ENCODE measurements at places on chromosomes 4 and X.

DNA sequence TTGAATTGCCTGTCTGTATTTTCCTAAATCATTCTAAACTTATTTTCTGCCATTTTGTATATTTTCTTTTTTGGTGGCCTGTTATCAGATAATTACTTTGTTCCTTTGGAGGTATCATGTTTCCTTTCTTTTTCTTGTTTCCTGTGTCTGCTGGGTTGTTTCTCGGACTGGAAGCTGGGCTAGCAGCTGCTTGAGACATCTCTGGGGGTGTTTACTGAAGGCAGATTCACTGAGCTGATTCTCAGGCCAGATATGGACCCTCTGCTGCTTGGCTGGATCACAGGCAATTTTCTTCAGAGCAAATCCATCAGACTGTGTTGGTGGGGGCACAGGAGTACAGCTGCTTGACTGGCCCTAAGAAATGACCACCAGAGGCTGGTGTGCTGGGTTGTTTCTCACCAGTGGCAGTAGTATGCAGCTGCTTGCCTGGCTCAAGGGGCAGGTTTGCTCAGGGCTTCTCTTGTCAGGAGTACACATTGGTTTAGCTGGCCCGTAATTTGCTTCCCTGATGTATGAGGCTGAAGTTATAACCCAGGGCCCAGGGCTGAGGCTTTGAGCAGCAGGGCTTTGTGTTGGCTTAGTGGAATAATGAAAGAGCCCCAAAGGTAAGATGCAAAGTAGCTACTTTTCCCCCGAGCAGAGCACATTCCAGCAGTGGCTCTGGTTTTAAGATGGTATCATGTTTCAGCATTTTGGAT lies 680.6 kb downstream of the TECRL start:
- no peak for DNase-seq

DNA sequence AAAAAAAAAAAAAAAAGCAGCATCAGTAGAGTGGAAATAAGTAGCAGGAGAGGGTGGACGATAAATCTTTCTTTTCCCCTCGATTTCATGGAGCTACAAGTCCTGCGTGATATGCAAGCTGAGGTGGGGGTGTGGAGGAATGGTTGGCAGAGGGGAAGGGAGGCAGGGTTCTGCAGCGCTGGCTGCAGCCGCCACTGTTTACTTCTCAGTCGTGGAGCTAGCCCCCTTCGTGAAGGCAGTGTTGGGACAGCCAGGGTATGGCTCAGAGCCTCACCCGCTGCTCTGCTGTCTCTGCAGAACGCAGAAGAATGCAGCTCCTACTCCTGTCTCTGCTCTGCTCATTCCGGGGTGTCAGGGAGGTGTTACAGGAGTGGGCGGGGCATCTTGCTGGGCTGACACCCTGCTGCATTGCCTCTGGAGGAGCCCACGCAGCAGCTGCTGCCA lies 140.6 kb downstream of the GPM6A start:
- no peak for DNase-seq

GRCh38 chr4:184514121-184514988 lies 40.0 kb upstream of the IRF2 start:
- peak; percentile 83 for DNase-seq

DNA sequence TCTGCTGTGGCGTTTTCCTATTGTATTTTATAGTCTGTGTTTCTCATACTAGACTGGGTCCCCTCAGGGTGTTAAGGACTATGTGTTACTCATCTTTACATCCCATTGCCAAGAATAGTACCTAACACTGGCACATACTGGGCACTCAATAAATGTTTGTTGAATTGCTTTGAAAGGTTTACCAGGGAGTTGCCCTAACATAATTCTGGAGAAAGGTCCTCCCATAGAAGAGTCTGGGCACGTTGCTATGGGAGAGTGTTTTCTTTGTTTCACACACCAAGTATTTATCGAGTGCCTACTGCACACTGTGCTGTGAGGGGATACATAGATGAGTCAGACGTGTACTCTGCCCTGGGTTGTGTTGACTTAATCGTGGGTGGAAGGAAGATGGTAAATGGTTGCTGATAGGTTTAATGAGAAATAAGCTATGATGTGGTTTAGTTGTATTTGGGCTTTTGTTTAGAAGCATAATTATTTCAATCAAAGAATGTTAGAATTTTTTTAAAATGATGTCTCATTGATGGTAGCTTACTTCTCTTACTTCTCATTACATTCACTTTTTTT lies 42.9 kb downstream of the AFF1 start:
- peak; percentile 32 for DNase-seq

- DNase-seq, result no peak
These were observed 46.6 kb upstream of the CDX4 start for GRCh38 chrX:73400136-73400748.

DNA sequence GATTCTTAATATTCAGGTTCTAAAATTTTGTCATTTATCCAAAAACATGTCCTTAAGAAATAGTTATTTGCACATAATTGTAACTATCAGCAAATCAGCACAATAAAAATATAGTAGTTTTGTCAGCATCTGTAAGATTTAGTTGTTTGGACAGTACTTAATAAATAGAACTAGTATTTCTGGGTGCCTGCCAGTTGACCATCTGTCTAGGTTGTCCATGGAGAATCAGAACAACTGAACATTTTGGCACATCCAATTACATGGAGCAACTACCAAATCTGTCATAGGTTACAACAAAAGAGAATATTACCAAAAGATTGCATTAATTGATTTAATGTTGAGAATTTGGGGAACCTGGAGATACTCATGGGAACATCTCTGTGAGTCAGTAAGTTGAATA lies 305.5 kb upstream of the TACR3 start:
- DNase-seq, result no peak

DNA sequence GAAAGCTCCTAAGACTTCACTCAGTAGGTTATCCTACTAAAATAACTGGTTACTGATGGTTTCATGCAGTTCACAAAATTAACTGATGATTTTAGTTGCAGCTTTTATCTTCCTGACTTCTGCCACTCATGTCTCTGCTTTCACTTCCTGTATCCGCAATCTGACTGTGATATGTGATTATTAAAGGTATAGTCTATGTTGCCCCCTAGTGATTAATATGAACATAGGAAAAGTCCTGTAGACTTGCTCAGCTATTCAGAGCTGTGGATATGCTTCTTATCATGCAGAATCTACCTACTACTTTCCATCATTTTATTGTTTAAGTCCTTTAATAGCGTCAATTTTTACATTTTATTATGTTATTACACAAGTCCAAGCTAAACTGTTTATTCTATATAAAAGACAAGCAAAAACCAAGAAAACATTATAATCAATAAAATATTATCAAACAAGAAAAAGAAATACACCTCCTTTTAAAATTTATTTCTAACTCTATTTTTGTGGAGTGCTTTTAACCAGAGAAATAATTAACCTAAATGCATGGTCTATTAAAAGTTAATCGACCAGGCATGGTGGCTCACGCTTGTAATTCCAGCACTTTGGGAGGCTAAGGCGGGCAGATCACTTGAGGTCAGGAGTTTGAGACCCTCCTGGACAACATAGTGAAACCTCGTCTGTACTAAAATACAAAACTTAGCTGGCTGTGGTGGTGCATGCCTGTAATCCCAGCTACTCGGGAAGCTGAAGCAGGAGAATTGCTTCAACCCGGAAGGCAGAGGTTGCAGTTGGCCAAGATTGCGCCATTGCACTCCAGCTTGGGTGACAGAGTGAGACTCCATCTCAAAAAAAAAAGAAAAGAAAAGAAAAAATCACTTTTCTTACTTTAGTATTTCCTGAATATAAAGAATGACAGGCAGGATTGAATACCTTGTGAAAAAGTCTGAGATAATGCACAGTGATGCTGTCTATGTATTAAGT lies 40.4 kb upstream of the TLR2 start:
- DNase-seq, result peak; percentile 66

GRCh38 chr4:147927377-147928137 lies 195.7 kb downstream of the ARHGAP10 start:
- DNase-seq, result no peak

DNA sequence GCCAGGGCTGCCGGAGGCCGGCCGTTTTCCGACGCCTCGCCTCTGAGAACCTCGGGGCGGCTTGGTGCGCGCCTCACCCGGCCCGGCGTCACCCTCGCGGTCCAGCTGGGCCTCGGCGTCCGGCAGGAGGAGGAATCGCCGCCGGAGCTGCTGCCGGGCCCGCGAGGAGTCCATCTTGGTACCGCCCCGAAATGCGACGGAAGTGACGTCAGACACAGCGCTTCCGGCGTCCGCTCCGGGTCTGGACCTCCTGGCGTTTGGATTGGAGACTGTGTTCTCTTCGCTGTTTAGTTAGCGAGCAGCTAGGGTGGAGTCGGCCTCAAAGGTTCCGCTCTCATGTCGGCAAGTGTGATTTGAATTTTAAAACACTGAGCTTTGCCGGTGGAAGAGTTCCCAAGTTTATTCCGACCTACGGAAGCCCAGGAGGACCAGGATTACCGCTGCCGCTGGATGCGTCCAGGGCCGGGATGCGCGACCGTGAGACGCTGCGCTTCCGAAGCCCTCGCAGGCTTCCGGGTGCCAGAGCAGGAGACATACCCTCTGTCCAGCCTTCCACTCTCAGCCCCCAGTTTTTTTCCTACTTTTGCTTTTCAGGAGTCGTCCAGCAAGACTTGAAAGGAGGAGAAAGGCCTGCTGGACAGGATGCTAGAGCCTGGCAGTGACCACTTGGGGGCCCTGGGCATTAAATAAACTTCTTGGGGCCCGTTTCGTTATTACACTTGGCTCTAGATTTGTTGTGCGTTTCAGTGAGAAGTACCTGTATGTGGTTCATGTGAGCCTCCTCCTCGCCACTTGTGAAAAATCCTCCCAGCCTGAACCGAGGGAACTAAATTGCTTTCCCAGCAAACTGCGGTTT lies at the start of gene TMEM128:
TSS of gene TMEM128 (minus strand) at position 195 of the 856 bp plus-strand sequence. CDS start at position 174, 21 bp downstream.
- DNase-seq, result peak; percentile 92

DNA sequence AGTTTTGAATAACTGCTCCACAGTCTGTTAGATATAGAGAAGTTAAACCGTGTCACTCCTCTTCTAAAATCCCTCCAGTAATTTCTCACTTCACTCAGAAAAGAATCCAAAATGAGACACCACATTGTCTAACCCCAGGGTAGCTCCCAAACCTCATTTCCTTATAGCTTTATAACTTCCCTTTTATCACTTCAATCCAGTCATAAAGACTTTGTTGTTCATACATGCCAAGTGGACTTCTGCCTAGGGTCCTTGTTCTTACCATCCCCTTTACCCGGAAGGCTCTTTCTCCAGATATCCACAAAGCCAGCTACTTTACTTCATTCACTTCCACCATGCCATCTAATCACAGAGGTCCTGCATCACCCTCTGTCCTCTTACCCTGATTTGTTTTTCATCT lies 156.2 kb downstream of the GABRB1 start:
- no peak for DNase-seq

DNA sequence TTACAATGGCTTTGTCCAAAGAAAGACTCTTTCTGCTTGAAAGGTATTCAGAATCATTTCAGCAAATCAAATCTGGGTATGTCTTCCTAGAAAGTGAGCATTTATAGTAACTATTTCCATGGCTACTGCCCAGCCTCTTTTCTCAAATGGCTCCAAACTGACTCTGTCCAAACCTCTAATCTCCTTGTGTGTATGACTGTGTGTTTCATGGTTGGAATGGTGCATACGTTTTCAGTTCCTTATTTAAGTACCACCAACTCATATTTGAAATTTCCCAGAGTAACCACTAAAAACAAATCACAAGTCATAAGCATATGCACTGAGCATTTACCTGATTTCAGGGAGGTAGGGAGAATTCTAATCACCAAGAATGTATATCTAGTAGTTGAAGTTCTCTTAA lies 106.0 kb downstream of the TMEM144 start:
- DNase-seq, result peak; percentile 25

DNA sequence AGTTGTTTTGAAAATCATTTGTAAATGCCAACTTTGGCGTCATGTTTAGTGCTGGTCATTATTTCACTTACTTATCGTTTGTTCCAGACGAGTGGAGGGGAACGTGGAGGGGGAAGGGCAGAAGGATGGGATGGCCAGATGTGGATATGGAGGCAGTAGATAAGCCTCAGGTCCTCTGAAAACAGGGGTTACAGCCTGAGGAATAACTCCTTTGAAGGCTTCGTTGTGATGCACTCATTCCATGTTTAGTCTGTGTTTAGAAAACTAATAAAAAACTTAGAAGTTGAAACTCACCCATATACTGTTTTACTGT lies 1.1 kb downstream of the MOB1B start:
- DNase-seq, result no peak

DNA sequence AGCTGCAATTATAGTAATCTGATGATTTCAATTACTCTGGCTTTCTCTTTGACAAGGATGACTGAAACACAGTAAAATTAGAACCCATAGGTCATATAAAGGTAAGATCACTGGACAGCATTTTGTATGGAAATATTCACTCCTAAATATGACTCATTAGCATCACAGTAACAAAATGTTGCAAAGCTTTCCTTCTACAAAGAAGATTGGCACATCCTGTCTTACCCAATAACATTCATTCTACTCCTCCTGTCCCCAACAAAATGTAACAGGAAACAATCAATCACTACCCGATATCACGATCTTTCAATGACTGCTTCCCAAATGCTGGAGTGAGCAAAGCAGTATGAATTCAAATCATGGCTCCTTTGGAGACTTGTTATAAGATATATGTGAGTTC lies 95.3 kb downstream of the FANCB start:
- peak; percentile 70 for DNase-seq

DNA sequence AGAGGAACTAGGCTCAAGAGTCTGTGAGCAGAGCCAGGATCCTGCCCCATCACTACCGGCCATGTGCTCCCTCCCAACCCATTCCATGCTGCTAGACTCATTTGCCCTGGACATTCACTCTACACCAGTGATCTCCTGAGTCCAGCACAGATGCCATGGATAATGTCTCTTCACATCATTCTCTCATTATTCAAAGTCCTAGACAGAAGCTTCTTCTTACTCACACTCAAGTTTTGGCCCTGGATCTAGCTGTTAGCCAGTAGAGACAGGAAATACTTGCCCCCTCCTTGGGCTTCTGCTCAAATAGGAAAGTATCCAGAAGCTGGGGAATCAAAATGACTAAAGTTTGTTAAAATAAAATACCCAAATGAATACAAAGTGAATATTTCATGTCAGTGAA lies 266.8 kb upstream of the LDB2 start:
- DNase-seq, result peak; percentile 71

DNA sequence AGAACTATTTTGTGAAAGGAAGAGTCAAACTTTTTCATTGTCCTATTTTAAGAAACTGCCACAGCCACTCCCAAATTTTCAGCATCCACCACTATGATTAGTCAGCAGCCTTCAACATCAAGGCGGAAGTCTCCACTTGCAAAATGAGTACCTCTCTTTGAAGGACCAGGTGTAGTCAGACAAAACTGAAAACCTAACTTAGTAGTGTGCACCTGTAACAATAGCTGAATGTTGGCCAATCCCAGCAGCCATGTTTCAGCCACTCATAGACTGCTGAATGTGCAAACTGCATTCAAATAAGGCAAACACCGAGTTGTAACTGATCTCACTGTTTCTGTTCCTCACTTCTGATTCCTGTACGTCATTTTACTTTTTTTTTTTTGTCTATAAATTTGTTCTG lies 341.1 kb downstream of the IL15 start:
- DNase-seq, result no peak

DNA sequence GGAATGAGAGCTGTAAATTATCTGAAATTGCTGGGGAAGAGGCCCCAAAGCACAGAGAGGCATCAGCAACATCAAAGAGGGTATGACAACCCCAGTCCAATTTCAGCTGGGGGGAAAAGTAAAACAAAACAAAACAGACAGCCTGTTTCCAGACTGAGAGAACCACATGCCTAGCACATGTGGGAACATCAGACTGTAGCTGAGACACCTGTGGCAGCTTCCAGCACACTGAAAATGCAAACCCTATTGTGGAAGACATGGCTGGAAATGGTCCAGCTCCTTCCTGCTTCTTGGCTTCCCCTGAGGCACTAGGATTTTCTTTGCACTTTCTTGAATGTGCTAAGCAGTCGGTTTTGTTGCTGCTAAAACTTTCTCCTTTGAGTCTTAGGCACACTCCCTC lies 240.9 kb upstream of the STS start:
- DNase-seq, result no peak

Data from fibroblast of upper back skin (primary cell).